Hematopoietic multipotent progenitor cell treated with erythropoietin and hydrocortisone succinate and interleukin-3 and kit ligand, for 17 days (in vitro differentiated cells): ENCODE measurements at places on chromosomes 4 and X.

GRCh38 chr4:140686796-140687195 lies 69.4 kb downstream of the TBC1D9 start:
- DNase-seq = no peak

- DNase-seq = no peak
Observed at GRCh38 chrX:137172317-137172948, 138.6 kb upstream of the GPR101 start.

GRCh38 chr4:78971326-78971725 lies 32.1 kb upstream of the PAQR3 start:
- DNase-seq = no peak

DNA sequence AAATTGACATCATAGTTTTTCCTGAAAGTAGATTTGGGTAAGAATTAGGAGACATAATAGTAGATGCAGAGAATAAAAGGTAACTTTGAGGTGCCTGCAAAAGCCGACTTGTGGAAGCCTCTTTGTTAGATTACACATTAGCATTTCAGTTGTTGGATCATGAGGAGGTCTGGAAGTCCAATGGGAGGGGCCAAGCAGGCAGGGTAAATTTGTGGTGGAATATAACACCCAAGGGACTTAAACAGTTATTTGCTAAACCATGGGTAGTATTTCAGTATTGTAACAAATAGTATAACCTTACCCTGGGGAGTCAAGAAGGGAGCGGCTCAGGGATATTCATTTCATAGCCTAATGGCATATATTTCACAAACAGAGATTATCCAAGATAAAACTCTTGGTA lies 810.7 kb upstream of the AMOT start:
- no peak for DNase-seq

DNA sequence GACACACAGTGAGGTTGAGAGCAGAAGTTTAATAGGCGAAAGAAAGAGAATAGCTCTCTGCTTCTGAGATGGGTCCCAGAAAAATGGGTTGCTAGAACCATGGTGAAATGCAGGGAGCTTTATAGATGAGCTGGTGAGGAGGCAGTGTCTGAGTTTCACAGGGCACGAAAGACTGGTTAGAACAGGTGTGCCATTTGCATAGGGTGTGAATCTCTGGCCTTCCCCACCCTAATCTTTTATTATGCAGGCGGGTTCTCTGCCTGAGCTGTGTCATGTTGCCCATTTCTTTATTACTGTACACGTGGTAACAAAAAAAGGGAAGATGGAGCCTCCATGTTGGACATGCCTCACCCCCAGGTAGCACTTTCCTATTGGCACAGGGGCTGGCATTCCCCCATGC lies 39.1 kb downstream of the FUNDC1 start:
- no peak for DNase-seq

DNA sequence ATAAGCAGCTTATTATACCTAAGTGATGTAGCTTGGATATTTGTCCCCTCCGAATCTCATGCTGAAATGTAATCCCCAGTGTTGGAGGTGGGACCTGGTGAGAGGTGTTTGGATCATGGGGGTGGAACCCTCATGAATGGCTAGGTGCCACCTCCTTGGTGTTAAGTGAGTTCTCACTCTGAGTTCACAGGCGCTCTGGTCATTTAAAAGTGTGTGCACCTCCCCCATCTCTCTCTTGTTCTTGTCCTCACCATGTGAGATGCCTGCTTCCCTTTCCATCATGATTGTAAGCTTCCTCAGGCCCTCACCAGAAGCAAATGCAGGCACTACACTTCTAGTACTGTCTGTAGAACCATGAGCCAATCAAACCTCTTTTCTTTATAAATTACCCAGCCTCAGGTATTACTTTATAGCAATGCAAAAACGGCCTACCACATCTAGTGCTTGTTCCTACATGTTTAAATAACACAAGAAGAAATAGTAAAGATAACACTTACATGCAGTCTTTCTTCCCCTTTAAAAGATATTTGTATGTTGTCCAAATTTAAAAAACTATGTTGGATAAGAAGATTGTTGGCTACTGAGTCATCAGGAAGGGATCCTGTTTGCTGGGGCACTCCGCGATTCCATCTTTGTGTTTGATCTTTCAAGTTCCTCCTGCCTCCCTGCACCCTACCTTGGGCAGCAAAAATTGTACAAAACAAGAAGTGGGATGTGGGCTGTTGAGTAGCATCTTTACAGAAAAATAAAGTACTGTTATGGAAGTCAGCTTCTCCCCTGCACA lies 29.7 kb downstream of the PPP1R2C start:
- no peak for DNase-seq

DNA sequence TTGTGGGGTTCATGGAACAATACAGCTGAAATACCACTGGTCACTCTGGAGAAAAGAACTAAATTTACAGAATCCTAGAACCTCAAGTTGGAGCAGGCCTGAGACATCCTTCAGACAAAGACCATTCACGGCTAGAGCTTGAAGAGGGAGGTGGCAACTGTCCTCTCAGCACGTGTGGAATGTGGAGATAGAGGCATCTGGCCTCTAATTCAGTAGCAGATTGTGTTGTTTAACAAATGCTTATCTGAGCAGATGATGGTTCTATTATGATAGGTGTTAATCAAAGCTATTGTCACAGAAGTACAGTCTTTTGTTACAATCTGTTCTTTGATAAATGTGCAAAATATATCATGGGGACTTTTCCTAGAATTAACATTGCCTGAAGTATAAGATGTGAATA lies 121.7 kb upstream of the KCNIP4 start:
- DNase-seq = no peak

- peak; percentile 18 for DNase-seq
Observed at GRCh38 chr4:55399581-55399980, 3.8 kb downstream of the TMEM165 start.

- no peak for DNase-seq
Observed at GRCh38 chr4:31905363-31905762, 1185.2 kb downstream of the PCDH7 start.

- no peak for DNase-seq
Observed at GRCh38 chr4:139419388-139419914, 34.5 kb upstream of the RAB33B start.

GRCh38 chr4:184021389-184021788 lies 116.3 kb downstream of the STOX2 start:
- DNase-seq = peak; percentile 9

GRCh38 chr4:121686255-121686654 lies 10.5 kb downstream of the ANXA5 start:
- DNase-seq = no peak

GRCh38 chrX:153702336-153703035 lies 14.8 kb downstream of the SLC6A8 start:
- DNase-seq = no peak

DNA sequence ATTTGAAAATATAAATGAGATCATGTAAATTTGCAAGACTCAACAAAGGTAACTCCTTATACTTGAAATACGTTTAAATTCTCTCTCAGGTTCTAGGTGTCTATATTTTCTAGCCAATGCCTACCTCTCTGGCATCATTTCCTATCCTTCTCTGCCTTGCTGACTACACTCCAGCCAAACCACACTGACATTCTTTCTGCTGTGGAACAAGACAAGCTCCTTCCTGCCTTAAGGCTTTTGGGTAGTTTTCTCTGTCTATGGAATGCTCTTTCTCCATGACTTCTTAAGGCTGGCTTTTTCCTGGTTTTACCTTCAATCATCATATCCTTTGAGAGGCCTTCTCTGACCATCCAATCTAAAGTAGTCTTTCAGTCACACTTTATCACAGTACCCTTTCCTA lies 201.0 kb downstream of the SPRY1 start:
- no peak for DNase-seq

DNA sequence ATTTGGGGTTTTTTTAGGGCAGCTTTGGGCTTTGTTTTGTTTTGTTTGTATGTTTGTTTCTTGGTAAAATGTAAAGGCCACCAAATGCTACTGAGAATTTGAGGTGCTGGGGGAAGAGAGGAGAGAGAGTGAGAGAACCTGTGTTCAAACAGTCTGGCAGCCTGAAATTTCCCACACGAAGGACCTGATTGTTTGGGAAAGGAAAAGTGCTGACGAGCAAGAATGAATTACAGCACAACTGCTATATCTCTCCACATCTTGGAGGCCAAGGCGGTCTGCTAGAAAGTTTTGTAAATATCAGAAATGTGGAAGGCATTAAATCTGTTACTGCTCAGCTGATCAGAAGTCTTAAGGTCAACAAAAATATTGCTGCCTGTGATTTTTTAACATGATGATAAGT lies 170.5 kb downstream of the PALLD start:
- DNase-seq = no peak

DNA sequence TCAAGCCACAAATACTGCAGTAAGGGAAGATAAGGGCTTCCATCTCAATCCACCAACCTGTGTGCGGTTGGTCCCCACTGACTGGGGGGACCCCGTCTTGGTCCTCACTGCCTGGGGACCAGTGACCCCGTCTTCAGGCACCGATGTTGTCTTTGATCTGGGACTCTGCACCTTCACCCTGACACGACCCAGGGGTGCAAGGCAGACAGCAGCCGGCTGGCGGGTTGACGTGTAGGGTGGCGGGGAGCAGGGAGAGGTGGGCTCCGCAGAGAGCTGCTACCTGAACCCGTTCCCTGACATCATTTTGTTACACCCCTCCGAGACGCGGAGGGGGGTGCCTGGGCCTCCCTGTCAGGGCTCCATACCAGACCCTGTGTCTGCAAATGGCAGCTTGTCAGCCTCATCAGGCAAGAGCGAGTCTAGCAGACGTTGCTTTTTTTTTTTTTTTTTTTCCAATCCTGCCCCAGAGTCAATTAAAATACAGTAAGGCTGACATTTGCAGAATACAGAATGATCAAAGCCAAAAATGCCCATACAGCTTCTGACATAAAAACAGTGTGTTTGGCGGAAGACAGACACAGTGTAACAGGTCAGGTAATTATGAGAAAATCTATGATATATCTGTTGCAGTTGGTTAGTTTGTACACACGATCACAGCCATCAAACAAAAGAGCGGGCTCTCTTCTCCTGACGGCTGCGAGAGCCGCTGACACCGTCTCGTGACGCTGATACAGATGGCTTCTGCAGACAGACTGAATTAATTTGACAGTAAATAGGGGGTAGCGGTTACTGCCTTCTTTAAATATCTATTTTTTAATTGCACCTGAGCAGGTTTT lies 118.6 kb downstream of the CRLF2 start:
- DNase-seq = no peak

DNA sequence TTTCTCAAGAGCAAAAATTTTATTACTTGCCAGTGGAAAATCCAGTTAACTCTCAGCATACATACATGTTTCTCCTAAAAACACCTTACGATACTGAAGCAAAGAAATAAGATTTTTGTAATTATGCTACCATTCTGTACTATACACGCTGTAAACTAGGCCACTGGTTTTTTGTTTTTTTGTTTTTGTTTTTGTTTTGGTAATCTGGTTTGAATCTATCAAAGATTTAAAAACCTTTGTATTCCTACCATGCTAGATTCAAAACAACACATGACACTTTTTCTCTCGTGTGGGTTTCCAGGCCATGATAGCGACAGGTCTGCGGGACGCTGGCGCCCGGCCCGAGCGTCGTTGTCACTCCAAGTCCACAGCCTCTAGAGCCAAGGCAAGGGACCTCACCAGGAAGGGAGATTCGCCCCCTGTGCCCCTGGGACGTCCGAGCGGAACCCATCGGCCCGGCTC lies 723 bp downstream of the TMEM192 start:
- no peak for DNase-seq

DNA sequence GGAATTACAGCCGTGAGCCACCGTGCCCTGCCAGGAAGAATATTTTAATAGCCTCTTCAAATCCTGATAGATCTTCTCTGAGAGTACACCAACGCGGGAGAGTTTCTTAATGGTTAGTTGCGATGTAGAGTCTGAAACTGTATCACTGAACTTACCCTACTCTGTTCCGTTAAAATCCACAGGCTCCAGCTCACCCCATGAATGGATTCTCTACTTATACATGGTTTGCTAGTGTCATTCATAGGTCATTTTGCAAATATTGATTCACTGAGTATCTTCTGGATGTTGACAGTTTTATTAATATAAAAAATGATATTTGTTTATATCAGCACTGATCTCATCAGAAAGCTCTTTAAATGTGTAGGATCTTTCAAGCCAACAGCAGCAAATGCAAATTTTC lies 99.9 kb downstream of the FAM193A start:
- no peak for DNase-seq

DNA sequence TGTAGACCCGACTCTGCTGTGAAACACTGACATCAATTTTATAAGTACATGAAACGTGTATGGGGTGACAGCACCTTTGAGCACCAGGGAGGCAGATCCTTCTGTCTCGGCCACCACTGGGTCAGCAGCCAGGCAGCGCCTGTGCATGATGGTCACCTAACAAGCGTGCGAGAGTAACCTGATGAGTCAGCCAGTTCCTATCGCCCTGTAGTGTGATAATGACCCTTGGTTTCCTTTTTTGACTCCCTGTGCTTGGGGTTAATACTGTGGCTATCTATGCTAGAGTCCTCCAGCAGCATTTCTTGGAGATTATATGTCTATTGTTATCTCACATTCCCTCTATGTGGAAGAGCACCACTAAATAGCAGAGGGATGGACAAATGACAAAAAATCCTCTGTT lies 101.6 kb downstream of the NPNT start:
- no peak for DNase-seq

DNA sequence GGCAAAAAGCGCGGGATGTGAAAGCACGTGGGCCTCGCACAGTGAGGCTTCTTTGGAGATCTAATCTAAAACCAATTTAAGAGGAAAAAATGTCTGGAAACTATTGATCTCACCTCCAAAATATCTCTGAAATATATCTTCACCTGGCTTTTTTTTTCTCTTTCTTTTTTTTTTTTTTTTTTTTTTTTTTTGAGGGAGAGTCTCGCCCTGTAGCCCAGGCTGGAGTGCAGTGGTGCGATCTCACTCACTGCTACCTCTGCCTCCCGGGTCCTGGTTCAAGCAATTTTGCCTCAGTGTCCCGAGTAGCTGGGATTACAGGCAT lies 383 bp upstream of the ZMAT1 start:
- DNase-seq = no peak

- DNase-seq = no peak
Observed at GRCh38 chr4:131347816-131348215, 1801.3 kb upstream of the PCDH10 start.

DNA sequence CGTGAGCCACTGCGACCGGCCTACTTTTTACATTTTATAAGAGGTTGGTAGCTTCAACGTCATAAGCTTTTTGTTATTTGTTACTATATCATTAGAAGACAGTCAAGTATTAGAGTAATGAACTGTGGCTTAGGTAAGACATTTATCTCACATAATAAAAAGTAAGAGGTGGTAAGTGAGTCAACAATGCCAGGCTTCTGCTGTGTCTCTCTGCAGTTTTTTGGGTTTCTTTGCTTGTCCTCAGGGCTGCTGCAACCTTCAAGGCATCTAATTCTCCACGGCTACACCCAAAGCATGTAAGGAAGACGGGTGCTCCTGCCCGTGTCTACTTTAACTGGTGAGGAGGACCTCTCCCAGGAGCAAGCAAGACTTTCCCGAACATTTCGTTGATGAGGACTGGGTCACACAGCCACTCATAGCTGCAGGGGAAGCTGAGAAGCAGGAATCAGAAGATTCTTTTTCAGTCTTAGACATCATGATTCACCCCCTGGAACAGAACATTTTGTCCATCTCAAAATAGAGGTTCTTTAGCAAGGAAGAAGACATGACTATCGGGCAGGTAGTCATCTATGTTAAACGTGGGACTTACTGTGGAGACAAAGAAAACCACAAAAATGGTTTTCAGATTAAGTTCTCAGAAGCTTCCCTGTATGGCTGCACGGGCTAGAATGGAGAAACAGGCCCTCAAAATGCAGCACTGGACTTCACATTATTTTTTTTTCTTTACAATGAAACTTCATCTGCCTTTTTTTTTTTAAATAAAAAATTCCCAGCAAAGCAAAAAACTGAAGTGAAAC lies 13.0 kb upstream of the RHOH start:
- no peak for DNase-seq
